ENCODE measurements at places on chromosomes 16 and 17. TPM values are rescaled to one million over a fixed set of nuclear protein-coding genes. Genes with fewer than 3 reads are reported as not detected.

MYH11 gene
- total RNA-seq = under 0.01 TPM

ZNF213 gene
- total RNA-seq = 8.0 TPM

SLC6A2 gene
- not detected for total RNA-seq

JPH3 gene
- total RNA-seq = not detected

DNASE1L2 gene
- total RNA-seq = 1.2 TPM

PDE6G gene
- not detected for total RNA-seq

KRTAP9-3 gene
- total RNA-seq = not detected

CPNE7 gene
- 27.5 TPM for total RNA-seq

CDH16 gene
- not detected for total RNA-seq

MARVELD3 gene
- not detected for total RNA-seq

ABI3 gene
- total RNA-seq = not detected

KRTAP1-5 gene
- 0.23 TPM for total RNA-seq

SLFN14 gene
- not detected for total RNA-seq

MFSD6L gene
- total RNA-seq = not detected

TBC1D3C gene
- not detected for total RNA-seq

ATP2C2 gene
- total RNA-seq = not detected

TMEM235 gene
- not detected for total RNA-seq

APOBR gene
- not detected for total RNA-seq

RNF222 gene
- not detected for total RNA-seq

CUEDC1 gene
- 7.4 TPM for total RNA-seq

TBC1D3 gene
- not detected for total RNA-seq

CA5A gene
- total RNA-seq = not detected

NFAT5 gene
- total RNA-seq = 45.7 TPM

IKZF3 gene
- total RNA-seq = not detected

CDK5RAP3 gene
- total RNA-seq = 71.8 TPM

CASKIN2 gene
- total RNA-seq = 6.5 TPM

AP2B1 gene
- 73.9 TPM for total RNA-seq

QRICH2 gene
- total RNA-seq = 4.8 TPM

FAM117A gene
- total RNA-seq = 3.9 TPM

EPOP gene
- total RNA-seq = 0.89 TPM

NUPR1 gene
- total RNA-seq = 5.4 TPM

KRTAP17-1 gene
- total RNA-seq = not detected

KRTAP4-6 gene
- total RNA-seq = not detected

CHD9 gene
- total RNA-seq = 66.2 TPM

NACA2 gene
- total RNA-seq = not detected

CFAP119 gene
- 1.4 TPM for total RNA-seq

MPO gene
- total RNA-seq = not detected

MEIOB gene
- not detected for total RNA-seq

TEDC2 gene
- 3.0 TPM for total RNA-seq

ABR gene
- 39.2 TPM for total RNA-seq

AOC2 gene
- total RNA-seq = 0.69 TPM
